ENCODE measurements at places on chromosomes 4 and X.

DNA sequence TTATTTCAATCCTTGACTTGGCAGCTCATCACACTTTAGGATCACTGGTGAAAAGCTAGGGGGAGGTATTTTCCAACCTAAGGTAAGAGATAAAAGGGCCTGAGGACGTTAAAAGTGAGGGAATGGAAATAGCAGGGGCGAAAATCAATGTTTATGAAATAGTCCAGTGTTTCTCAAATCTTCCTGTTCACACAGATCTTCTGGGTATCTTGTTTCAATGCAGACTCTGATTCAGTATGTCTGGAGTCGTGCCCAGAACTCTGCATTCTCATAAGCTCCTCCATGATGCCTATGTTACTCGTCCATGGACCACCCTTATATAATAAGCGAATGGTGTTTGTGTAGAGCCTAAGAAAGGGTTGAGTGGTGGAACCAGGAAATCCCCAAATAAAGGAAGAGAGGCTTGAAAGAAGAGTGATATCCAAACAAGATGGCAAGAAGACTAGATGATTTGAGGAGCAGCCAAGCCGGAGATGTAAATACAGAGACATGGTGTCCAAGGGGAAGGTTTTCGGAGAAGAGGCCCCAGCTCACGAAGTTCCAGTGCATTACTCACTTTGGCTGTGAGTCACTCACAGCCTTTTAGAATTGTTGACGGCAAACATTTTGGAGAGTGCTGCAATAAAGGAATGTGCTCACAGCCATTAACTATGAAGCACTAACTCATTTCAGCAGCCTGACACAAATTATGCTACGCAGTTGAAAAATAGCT is 215.6 kb upstream of the PPARGC1A start:
- no peak for DNase-seq

- no peak for DNase-seq
These were observed 74.6 kb downstream of the MAP3K15 start for GRCh38 chrX:19440713-19441112.

DNA sequence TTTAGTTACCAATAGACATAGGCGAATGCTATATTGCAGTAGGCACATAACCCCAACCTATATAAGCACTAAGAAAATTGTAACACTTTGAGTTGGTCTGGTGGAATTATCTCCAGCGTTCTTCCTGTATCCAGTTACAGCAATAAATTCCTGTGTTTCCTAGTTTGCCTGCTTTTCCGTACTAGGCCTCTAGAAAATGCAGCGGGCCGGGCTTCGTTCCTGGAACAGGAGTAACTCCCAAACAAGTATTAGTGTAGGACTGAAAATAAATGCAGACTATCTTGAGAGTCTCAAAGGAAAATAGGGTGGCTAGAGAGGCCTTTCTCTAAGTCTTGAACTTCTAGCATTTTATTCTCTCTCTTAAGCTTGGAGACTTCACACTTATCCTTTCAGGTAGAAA is 159.8 kb downstream of the OR13H1 start:
- no peak for DNase-seq

GRCh38 chrX:13669246-13669737 is 16.4 kb downstream of the TCEANC start:
- DNase-seq = no peak

DNA sequence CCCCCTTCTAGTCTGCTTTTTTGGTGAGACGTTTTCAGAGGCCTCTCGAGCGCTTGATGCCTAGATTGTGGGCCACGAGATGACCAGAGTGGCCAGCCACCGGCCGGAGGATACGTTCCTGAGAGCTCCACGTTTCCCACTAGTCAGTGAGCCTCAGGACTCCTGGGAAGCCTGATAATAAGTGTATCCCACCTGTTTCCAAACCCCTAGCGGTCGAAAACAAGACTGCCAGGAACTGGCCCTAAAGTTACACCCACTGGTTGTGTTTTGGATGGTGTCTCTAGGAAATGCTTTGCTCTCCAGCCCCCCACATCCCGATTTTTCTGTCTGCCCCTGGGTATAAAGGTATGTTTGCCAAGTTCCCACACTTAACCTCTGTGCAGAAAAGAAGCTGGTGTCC is 4.6 kb upstream of the RS1 start:
- no peak for DNase-seq

GRCh38 chr4:73661646-73662119 is 41.4 kb upstream of the RASSF6 start:
- DNase-seq = no peak

- no peak for DNase-seq
These were observed 109.0 kb downstream of the RPS6KA6 start for GRCh38 chrX:84078991-84079390.

DNA sequence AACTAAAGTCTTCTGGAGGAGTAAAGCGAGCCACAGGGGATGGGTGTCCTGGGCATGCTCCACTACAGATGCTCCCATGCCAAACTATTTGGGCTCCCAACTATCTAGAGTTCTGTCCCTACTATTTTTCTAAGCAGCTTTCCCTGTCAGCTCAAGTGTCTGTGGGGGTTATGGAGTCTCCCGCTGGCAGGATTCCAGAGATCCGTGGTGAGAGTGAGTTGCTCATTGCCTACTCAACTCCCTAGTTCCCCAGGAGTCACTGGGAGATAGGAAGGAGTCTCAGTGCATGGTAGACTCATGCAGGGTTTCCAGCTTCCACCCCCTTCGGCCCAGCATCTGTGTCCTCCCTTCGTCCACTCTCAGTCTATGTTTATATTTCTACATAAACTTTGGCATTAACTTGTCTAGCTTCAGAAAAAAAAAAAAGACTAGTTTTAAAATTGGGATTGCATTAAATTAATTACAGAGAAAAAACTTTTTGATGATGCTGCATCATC is 55.1 kb upstream of the INPP4B start:
- no peak for DNase-seq

GRCh38 chr4:182193311-182193710 is 49.9 kb upstream of the TENM3 start:
- peak; percentile 49 for DNase-seq

- DNase-seq = no peak
These were observed 37.4 kb downstream of the OCRL start for GRCh38 chrX:129577473-129577872.

DNA sequence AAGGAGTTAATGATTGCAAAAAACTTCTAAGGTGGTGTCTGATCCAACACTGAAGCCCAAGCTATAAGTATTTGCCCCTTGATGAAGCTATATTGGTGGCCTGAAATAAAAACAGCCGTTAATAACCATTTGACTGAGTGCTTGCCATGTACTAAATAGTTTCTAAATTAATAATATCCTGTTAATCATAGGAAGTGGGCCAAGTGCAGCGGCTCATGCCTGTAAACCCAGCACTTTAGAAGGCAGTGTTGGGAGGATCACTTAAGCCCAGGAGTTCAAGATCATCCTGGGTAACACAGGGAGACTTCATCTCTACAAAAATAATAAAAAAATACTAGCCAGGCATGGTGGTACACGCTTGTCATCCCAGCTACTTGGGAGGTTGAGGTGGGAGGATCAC is 8.3 kb downstream of the NDP start:
- DNase-seq = no peak

Measured in NCI-H1436 (cell line).